Stimulated activated CD8-positive, alpha-beta memory T cell treated with anti-CD3 and anti-CD28 coated beads, Interleukin-2, amount 100 ng/mL, for 48 hours (primary cell): ENCODE measurements at places on chromosomes 16 and 17.

DNA sequence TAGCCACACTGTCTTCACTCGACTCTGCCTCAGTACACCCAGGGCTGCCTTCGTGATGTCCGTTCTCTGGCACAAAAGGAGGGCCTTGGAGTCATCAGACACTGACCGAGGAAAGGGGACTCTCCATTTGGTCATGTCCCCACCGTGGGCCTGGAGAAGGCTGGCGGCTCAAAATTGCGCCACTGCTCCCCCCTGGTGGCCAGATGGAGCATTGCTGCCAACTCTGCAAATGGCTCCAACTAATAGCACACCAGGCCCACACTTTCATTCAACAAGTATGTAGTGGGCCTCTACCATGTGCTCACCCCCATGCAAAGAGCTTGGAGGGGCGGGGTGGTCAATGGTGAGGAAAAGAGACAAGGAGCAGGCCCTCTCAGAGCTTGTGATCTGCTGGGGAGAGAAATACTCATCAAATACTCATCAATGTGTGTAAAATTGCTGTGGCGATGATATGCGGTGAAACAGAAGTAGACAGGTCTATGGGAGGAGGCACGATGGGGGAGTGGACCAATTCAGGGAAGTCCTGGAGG is 5.2 kb upstream of the GRIN2C start:
- DNase-seq = peak; percentile 56

GRCh38 chr17:4576729-4577322 is 7.5 kb upstream of the SMTNL2 start:
- DNase-seq = no peak

GRCh38 chr16:88633684-88634140 is 4.7 kb upstream of the IL17C start:
- DNase-seq = peak; percentile 64

GRCh38 chr16:24652803-24653202 is 76.6 kb upstream of the TNRC6A start:
- DNase-seq = no peak

DNA sequence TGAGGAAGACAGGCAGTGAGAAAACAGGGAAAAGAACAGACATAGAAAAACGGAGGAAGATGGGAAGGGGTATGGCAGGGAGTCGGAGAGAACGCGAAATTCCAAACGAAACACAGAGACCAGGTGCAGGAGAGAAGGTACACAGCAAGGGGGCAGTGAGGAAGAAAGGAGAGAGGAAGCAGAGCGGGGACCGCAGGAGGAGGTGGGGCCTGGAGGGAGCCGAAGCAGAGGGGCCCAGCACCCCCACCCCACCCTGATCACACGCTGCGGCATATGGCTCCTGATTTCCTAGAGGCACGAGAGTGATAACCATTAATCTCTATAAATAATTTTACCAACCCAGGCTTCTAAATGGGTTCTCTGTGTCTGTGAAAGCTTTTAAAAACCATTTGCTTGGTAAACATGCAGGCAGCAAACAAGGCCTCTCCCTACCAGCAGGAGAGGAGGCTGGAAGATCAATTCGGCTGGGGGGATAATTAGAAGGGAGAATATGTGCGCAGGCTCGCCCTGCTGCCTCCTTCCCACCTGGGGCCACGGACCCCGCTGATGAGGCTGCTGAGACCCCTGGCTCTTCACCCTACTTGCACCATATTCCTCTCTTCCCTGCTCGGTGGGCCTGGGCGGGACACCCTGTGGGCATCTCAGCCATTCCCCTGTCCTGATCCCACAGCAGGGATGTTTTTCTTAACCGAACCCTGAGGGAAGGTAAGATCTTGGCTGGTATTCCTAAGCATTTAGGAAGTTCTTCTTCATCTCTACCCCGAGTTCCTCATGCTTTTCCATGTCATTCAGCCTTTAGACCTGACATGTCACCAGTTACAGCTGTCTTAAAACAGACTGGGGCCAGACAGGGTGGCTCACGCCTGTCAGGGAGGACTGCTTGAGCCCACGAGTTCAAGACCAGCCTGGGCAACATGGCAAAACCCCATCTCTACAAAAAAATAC is 86.7 kb downstream of the TMEM132E start:
- no peak for DNase-seq

DNA sequence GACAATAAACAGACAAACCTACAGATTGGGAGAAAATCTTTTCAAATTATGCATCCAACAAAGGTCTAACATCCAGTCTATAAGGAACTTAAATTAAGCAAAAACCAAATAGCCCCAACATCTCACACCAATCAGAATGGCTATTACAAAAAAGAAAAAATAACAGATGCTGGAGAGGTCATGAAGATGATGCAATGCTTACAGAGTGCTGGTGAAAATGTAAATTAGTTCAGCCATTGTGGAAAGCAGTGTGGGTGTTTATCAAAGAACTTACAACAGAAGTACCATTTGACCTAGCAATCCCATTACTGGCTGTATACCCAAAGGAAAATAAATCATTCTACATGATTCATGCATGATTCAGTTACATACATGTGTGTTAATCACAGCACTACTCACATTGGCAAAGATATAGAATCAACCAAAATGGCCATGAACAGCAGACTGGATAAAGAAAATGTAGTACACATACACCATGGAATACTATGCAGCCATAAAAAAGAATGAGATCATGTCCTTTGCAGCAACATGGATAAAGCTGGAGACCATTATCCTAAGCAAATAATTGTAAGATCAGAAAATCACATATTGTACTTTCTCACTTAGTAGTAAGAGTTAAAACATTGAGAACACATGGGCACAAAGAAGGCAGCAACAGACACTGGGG is 223.9 kb upstream of the WSB1 start:
- no peak for DNase-seq

- DNase-seq = no peak
Measured at GRCh38 chr17:50047083-50047482, 8.8 kb upstream of the ITGA3 start.

DNA sequence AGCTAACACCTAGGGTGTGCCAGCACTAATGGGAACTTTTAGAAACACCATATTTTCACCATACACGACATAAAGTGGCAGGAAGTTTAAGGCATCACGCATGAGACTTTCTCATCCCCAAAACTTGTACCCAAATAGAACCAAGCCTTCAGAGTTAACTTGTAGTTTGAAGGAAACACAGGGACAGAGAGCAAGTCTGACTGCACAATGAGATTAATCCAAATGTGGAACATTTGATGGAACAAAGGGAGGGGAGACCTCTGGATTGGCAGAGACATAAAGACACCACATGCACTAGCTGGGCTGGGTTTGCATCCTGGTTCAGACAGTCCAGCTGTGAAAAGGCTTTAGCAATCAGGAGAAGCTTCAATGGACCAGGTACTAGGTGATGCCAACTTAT is 24.1 kb downstream of the NPRL3 start:
- no peak for DNase-seq

GRCh38 chr17:57541472-57542394 is 203.4 kb downstream of the CCDC182 start:
- DNase-seq = no peak

- DNase-seq = no peak
Measured at GRCh38 chr16:3760518-3760917, 43.2 kb upstream of the TRAP1 start.

GRCh38 chr17:18225642-18226283 is 328 bp downstream of the LLGL1 start:
- DNase-seq = peak; percentile 4

DNA sequence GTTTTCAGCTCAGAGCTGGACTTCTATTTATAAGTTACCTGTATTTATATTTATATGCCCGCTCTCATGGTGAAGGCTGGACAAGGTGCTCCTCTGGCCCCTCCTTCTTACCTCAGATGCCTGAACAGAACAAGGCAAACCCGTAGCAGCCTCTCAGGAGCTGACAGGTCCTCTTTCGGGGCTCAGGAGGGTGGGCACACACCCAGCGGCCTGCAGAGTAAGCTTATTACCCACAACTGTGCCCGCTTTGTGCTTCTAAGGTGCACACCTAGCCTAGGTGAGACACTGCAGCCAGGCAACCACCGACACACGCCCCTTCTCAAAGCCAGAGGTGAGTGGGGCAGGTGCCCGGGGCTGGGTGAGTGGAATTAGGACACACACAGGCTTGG is 5.3 kb downstream of the NKIRAS2 start:
- no peak for DNase-seq

GRCh38 chr16:30186782-30187555 is 3.6 kb downstream of the CORO1A start:
- DNase-seq = peak; percentile 89

DNA sequence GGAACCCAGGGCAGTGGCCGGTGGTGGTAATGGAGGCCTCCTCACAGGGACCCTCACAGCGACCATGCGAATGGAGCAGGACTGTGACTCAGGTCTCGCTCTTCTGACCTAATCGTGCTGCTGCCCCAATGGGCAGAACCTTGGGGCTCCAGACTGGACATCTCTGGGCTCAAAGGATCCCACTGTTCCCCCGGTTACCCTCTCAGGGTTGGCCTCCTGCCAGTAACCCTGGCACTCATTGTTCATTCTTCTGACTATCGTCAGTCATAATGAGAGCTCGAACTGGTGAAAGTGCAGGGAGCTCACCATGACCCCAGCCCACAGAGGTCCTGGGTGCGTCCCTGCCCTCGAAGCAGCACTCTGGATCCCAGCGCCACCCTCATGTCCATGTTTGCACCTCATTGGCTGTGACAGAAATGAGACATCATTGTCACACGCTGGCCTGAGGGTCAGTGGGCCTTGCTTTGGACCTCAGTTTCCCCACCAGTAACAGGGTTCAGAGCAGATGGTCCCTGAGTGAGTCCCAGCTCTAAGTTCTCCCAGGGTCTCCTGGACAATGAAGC is 4.0 kb upstream of the NPRL3 start:
- DNase-seq = no peak

DNA sequence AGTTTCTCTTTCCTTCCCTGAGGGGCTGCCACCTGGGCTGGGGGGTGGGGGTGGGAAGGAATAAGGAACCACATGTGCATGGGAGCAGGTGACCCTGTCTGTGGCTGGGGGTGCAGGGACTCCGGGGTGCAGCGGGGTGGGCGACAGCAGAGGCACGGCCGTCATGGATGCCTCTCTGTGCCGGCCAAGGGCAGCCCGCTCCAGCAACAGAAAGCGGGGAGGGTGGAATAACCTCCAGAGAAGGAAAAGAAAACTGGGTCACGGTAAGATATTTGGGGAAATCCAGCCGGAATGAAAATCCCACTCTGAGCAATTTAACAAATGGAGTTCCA is 4.2 kb downstream of the NDUFAF8 start:
- no peak for DNase-seq

DNA sequence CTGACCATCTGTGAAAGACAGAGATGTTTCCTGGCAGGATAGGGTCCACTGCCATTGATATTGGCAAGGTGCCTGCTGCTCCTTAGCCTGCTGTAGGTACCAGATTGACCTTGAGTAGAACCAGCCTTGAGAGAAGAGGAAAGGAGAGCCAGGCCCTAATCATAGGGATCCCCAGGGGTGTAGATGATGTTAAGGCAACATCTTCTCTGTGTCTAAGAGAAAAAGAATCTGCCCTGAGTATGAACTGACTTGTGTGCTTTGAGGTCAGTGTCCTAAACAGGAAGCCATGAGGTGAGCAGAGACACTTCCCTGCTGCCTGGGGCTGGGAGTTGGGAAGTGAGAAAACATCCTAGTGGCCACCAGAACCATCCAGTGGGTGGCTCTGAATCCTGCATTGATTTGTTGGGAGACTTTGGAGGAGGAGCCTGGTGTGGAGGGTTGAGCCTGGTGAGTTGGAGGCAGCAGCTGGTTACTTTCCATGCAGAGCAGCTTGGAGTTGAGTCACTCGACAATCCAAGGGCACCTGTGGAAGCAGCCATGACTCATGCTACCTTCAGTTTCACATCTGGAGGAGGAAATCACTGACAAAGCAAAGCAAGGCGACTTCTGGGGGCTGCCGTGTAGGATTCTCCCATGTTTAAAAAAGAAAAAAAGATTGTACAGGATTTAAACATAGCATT is 47.8 kb downstream of the BMERB1 start:
- peak; percentile 28 for DNase-seq

GRCh38 chr17:34356194-34356593 is at the start of gene CCL13:
Gene CCL13, plus strand, starts transcription at chr17:34356480. Its CDS starts 47 bp downstream, at chr17:34356527.
- DNase-seq = no peak

DNA sequence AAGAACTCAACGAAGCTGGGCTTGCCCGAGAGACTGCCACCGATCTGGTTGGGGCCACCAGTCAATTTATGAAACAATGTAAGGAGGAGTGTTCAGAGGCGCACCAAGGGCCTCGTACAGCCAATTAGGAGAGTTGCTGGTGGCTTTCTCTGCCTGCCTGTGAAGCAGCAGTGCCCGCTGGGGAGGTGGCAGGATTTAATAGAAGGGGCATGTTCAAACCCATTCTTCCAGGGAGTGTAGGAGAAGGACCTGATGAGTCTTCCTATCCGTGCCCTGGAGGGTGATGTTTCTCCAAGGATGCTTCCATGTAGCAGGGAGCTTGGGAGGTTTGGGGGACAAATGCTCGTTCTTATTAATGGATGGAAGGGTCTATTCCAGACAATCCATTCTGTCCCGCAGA is 178.4 kb downstream of the CCDC182 start:
- DNase-seq = no peak

DNA sequence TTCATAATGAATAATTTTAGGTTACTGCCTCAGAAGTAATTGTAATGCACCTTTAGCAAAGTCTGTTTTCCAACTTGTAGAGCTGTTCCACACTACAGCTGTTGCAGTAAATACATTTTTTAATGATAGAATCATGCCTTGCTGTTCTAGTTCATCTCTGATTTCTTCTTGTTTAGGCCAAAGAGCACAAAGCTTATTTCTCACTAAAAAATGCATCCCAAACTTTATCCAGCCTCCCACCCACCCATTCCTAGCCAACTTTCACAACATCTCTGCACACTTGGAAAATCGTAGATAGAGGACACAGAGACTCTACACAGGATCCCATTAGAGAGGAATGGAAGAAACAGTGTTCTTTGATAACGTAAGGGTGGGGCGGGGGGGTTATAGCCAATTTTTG is 252.2 kb upstream of the DYNLRB2 start:
- DNase-seq = no peak

GRCh38 chr17:56815711-56816110 is 18.0 kb downstream of the C17orf67 start:
- no peak for DNase-seq

- no peak for DNase-seq
Measured at GRCh38 chr16:2719328-2720063, 528 bp downstream of the PRSS27 start.

DNA sequence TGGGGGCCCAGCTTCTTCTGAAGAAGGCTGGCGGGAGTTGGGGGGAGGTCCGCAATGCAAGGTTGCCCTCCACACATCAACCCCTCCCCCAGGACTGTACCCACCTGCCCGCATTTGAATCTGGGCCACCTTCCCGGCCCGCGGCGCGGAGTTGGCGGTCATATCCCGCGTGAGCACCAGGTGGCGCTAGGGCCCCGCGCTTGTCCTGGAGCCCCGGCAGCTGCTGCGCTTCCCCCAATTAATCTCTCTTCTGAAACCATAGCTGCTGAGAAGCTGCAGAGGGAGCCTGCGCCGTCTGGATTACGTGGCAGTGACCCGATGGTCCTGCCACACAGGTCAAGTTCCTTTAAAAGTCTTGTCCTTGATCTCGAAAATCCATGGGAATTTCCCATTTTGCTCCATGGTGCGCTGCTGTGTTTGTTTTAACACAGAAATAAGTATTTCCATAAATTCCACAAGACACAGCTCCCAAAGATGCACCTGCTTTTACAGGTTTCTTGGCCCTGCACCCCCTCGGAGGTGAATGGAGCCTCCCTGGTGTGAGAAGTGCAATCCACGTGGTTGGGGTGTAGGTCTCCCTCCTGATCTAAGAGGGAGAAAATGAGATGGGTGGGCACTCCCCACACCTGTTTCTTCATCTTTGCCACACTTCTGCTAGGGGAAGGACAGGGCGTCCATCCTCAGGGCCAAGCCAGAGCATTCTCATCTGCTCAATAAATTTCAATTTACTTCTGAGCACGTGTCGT is 22.1 kb downstream of the COX4I1 start:
- DNase-seq = peak; percentile 69
